ENCODE measurements at places on chromosomes 2 and 18. TPM values are rescaled to one million over a fixed set of nuclear protein-coding genes. Genes with fewer than 3 reads are reported as not detected.

DNA sequence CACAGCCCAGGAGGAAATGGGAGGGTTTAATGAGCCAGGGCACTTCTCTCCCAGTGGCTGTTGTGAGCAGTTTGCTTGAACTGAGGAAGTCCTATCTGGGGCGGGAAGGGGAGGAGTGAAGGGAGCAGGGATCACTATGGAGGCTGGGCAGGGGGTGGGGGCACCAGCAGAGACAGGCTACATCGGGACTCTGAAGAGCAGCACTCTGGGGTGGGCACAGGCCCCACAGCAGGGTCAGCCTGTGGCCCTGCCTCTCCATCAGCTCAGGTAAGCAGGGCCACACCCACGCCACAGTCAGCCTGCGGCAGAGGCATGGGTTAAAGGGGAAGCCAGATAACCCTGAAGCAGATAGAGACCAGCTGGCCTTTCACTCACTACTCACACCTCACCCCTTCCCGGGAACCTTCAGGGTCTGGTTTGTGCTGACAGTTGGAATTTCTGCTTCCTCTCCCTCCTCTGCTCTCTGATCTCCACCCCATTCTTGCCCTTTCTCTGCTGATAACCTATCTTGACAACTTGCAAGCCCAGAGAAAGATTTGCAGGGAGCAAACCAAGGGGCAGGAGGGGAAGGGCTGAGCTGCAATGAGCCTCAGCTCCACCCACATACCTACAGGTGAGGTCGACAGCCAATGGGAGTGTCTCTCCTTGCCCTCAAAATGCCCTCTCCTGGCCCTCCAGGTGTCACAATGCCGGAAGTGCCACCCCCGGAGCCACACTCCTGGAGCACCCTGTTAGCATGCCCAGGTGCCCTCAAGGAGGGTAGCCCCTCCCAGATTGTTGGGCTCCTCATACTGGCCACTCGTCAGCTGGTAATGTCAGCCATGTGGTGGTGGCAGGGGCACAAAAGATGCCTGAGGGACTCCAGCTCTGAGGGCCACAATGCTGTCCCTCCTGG, 3.7 kb downstream of the SIGLEC15 start:
- no peak for DNase-seq

- no peak for DNase-seq
Observed at GRCh38 chr2:160551259-160551658, 57.7 kb upstream of the RBMS1 start.

DNA sequence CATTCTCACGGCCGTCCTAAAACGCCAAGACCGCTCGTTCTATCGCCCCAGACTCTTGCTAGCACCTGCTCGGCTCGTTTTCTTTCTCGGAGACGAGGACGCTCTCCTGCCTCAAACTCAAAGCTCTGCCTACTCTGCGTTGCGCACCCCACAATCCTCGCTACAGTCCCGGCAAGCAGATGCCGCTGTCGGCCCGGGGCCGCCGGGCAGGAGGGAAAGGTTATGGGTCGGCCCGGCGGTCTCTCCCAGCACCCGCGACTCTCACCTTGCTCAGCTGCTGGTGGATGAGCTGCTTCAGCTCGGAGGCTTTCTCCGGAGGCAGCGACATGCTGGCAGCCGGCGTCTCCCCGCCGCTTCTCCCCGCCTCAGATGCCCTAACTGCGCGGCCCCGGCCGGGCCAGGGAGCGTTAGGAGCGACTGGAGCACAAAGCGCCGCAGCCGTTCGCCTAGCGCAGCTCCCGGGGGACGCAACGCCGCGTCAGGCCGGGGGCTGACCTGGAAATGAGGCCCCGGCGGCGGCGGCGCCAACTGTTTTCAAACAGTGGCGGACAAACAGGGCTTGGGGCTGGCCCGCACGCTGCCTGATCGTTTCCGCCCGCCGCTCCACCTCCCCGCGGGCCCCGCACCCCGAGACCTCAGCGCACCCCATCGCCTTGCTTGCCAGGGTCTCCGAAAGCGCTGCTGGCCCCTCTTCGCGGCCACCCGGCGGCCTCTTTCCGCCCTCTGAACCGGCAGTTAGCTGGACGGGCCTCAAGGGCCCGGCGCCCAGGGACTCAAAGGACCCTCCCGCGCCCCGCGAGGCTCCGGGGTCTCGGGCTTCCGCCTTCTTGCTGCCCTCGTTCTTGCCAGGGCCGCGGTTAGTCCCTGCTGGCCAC, at the start of the genes CEP76 and PSMG2:
CEP76 (minus strand) TSS at position 503 of the 875 bp plus-strand sequence; CDS start at position 328, 175 bp downstream.
PSMG2 (plus strand) TSS at position 822 of the 875 bp plus-strand sequence. CDS start 66 bp downstream, outside the sequence.
- peak; percentile 96 for DNase-seq

GRCh38 chr2:142082368-142082767, 48.4 kb downstream of the LRP1B start:
- no peak for DNase-seq

GRCh38 chr18:48213791-48214190, 195.4 kb downstream of the ZBTB7C start:
- no peak for DNase-seq

GRCh38 chr18:67359873-67360838, 156.4 kb downstream of the DSEL start:
- no peak for DNase-seq

The SFXN5 gene
- 19.7 TPM for total RNA-seq

GRCh38 chr18:62767321-62767720, 52.0 kb downstream of the PHLPP1 start:
- no peak for DNase-seq

DNA sequence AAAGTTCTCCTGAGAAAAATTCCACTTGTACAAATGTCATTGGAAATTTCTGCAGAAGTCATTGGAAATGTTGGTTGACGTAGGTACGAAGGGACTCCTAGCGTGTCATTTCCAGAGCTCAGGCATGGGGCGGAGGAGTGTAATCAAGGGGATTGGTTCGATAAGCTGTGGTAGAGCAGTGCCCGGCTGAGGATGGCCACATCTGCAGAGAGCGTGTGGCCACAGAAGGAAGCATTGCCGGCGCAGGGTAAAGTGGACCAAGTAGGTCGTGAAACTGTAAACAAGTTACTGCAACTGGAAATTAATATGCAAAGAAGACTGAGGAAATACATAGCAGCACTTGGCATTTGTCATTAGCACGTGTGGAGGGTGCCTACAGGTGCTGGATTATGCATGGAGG, 101.8 kb downstream of the DGKD start:
- no peak for DNase-seq

DNA sequence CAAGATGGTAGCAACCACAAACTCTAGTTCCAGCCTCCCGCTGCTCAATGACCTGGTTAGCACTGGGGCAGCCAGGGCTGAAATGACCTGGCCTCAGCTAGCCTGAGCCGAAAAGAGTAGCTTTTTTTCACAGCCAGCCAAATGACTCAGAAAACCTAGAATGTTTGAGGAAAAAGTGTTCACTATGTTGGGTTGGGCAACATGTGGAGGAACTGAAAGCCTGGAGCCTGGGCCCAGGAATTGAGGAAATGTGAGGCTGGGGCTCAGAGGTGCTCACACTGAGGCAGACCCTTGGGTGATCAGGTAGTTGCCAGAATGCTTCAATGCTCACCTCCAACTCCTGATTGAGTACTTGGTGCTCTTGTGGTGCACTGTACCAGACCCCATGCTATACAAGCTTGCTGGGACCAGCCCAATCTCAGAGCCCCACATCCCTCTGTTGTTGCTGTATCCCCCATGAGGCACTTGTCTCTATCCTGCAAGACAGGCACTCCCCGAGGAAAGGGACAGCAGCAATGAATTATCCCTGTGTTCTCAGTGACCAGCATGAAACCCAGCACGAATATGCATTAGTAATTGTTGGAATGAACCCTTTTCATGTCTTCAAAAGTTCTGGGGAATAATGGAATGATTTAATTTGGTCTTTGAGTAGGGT, 116.2 kb downstream of the USP34 start:
- DNase-seq: no peak

The KIF5C gene
- total RNA-seq: 0.92 TPM

GRCh38 chr2:61633250-61633649, 95.1 kb upstream of the XPO1 start:
- DNase-seq: no peak

The VIT gene
- total RNA-seq: 1.1 TPM

- DNase-seq: no peak
Observed at GRCh38 chr18:61939046-61939674, 46.4 kb upstream of the RNF152 start.

DNA sequence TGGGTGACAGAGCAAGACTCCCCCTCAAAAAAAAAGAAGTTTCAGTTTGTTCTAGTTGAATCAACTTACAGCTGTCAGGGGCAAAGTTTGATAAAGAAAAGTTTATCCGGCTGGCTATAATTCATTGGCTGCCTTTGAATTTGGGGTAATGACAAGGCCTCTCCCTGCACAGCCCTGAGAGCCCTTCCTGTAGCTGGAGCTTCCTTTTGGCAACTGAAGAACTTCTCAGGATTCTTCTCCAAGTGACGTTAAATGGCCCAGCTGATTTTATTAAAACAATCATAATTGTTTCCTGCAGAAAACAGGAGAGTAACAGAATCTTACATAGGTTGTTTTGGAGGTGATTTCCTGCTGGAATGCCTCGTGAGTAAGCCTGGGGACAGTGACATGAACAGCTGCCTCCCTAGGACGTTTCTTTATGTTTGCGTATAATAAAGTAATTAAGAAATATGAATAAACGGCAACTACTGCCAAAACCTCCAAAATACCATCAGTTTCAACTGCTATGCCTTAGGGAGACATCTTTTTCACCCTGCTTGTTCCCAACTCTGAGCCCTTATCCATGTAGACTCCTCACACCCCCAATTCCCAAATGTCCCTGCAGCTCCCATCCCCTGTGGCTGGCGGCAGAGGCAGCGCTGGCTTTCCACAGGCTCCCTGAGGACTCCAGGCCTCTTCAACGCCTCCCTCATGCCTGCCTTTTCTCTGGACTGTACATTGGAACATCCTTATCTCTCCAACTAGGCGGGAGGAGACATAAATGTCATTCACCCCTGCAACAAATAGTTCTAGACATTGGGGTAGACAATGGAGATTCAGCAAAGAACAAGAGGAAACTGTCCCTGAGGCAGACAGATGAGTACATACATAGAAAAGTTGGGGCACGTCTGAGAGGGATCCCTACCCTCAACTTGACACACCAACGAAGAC, 59.2 kb upstream of the FZD7 start:
- no peak for DNase-seq

DNA sequence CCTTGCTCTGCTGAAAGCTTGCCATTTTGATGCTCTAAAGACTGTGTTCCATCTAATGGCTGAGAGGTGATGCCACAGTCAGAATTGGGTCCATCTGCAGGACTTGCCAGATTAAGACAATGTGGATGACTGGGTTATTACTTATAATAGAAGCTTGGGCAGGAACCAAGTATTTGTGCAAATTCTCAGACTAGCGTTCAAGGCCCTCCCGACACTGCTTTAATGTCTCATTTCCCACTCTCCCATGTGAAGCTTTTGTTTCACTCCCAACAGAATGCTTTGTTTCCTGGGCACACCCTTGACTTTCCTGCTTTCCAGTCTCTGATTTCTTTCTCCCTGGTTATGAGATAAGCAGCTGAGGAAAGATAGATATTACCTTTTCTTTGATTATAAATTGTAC, 215.8 kb downstream of the KCNS3 start:
- no peak for DNase-seq

DNA sequence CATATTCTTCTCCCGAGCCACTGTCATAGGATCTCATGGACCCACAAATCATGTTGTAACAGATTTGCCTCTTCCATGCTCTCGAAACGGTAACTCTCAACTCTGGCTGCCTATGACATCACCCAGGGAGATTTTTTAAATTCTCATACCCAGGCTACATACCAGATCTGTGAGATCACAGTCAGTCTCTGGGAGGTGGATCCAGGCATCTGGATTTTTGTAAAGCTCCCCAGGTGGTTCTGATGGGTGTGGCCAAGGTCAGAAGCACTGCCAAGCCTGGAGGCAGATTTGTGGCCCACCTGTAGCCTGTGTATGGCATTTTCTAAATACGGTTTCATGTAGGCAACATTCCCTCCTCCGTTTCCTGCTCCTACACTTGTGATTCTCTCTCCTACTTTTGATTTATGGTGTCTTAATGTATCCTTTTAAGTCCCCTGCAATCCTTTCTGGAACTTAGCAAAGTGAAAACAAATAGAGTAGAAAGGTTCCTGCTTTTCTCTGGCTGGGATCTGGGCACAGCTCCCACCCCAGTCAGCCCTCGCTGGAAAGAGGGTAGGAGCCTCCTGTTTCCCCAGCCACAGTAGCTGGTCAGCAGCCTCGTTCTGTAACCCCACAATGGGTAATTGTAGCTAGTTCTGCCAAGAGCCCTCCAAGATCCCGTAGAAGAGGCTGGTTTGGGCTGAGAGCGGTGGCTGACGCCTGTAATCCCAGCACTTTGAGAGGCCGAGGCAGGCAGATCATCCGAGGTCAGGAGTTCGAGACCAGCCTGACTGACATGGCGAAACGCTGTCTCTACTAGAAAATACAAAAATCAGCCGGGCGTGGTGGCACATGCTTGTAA, 96.2 kb downstream of the KLHL29 start:
- DNase-seq: no peak

DNA sequence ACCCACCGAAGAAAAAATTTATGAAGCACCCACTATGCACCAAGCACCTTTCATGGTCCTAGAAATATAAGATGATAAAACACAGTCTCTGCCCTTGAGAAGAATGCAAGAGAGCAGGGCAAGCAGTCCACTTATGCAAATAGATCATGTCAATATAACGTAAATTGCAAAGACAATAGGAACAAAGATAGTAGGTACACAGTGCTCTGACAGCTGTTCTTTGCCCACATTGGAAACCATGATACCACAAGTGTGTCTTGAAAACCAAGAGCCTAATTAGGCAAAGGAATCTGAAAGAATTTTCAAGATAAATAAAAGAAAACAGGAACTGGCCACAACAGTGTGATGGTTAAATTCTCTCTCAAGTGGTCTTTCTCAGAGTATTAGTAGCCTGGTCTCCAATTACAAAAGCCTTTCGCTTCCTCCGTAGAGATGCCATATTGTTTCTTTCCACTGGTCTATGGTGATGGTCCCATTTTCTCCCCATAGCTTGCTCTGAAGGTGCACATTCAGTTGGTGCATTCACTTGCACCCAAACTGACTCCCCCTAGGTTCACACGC, 108.5 kb downstream of the VWC2L start:
- no peak for DNase-seq

DNA sequence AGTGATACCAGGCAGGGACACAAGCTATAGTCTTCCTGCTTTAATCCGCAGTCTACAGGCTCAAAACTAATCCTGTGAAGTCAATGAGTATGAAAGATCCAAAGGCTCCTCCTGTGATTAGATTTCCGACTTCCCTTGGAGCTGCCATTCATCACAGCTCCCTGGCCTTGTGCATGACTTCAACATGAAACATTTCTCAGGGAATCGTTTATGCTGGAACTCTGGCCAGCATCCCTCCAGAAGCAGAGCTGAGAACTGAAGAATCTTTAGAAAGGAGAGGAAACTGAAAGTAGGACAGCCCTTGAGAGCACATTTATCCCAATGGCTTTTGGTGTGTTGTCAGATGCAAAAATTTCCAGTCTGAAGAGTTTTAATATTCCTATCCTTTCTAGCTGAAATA, 84.3 kb upstream of the SESTD1 start:
- no peak for DNase-seq

- DNase-seq: no peak
Observed at GRCh38 chr2:10504994-10505820, 57.1 kb upstream of the ODC1 start.

Data from left lung (tissue), 14 donors.